SJCRH30 (cell line): ENCODE measurements at places on chromosomes 3 and 15.

DNA sequence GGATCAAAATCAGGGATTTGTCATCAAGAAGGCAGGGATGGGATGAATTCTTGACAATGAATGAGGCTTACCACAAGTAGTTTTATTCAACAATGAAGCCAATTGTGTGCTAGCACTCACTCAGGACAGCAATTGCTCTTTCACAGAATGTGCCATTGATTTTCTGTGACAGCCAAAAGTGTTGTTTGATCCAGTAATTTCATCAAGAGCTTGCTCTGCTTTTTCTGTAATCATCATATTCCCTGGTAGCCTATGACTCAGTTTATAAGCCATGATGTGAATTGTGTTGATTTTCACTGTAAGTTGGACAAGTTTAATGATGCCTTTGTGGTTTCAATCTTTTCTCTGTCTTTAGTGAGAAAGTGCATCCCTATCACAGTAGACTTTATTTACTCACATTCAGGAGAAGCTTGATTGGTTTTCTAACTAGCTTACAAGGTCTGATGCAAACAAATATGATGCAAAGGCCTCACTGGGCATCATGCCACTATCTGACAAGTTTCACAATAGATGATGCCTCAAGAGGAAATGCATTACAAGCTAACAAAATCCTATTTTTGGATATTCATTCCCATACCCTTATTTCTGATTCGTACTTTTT, 13.6 kb upstream of the CSRNP1 start:
- DNase-seq, result no peak

DNA sequence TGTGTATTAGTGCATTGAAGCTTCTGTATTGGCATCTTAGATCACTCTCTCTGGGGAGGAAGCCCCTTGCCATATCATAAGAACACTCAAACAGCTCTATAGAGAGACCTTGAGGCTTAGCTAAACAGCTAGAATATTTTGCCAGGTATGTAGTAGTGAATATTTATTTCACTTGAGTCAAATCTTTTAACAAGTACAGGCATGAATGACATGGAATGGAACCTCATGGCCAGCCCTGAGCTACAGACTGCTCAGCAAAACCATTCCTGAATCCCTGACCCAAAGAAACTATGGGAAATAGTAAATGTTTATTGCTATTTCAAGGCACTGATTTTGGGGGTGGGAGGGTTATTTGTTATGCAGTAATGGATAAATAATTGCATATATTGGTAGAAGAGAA, 604.8 kb downstream of the MECOM start:
- no peak for DNase-seq

GRCh38 chr15:98514034-98514622, 134.2 kb upstream of the IGF1R start:
- no peak for DNase-seq

DNA sequence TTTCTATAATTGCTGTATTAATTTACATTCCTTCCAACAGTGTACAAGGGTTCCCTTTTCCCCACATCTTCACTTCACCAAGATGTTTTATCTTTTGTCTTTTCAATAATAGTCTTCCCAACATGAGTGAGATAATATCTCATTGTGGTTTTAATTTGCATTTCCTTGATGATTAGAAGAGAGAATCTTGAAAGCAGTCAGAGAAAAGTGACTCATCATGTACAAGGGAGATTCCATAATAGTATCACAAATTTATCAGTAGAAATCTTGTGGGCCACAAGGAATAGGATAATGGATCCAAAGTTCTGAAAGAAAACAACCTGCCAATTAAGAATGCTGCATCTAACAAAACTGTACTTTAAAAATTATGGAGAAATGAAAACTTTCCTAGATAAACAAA, 189.3 kb downstream of the NECTIN3 start:
- no peak for DNase-seq

GRCh38 chr15:53884441-53884840, 93.8 kb upstream of the UNC13C start:
- DNase-seq, result no peak

GRCh38 chr3:63862804-63863149, 828 bp downstream of the THOC7 start:
- no peak for DNase-seq

- peak; percentile 26 for DNase-seq
Measured at GRCh38 chr3:37071921-37072320, 78.6 kb downstream of the MLH1 start.

DNA sequence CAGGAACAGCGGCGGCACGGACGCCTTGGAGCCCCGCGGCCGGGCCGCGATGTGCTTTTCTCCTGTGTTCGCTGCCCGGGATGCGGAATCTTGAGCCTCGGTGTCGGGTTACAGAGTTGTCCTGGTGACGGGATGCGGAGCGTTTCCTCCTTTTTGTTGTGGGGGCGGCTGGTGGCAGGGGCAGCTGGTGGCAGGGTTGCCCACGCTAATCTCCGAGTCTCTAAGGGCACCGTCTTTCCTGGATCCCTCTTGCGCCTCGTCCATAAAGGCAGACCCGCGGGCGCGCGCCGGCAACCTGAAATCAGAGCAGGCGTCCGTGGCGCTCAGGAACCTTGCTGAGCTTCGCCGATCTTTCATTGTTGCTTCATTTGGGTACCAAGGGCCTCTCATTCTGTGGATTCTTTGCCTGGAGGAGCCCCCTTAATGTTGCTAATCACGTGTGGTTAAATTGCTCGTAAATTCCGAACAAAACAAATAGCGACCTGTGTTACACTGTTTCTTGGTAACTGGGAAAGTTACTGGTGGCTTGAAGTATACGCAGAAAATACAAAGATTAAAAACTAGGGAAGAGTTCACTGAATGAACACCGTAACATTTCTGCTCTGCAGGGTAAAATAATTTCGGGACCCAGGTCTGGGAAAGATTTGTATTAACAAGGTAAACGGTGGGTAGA, 844 bp upstream of the PFN2 start:
- DNase-seq, result peak; percentile 84

DNA sequence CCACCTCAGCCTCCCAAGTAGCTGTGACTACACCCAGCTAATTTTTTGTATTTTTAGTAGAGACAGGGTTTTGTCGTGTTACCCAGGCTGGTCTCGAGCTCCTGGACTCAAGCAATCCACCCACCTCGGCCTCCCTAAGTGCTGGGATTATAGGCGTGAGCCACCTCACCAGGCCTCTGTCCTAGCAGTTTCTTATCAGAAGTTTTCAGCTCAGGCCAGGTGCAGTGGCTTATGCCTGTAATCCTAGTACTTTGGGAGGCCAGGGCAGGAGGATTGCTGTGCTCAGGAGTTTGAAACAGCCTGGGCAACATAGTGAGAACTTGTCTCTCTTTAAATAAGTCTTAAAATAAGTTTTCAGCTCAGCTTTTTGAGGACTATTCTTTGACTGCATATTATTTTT, 48.4 kb downstream of the SGO1 start:
- no peak for DNase-seq

- DNase-seq, result no peak
Measured at GRCh38 chr3:106745344-106746168, 631.7 kb upstream of the CCDC54 start.

GRCh38 chr15:58302832-58303231, 129.0 kb upstream of the LIPC start:
- DNase-seq, result no peak

DNA sequence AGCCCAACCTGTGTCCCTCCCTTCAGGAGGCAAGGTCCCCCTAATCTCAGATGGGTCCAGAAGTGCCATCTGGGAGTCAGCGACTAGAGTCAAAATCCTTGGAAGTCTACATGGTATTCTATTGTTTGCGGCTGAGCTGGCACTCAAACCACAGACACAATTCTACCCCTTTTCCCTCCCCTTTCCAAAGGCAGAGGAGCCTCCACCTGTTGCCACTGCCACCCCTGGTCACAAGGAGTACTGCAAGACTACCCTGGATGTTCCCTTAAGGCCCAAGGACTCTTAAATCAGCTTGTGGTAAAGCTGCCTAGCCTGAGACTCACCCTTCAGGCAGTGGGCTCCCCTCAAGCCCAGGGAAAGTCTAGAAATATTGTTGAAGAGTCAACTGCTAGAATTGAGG, 4.3 kb upstream of the OR5H6 start:
- DNase-seq, result peak; percentile 37

GRCh38 chr3:14154895-14155440, 23.4 kb downstream of the XPC start:
- DNase-seq, result no peak

- no peak for DNase-seq
Measured at GRCh38 chr3:66405701-66406091, 95.1 kb downstream of the LRIG1 start.

DNA sequence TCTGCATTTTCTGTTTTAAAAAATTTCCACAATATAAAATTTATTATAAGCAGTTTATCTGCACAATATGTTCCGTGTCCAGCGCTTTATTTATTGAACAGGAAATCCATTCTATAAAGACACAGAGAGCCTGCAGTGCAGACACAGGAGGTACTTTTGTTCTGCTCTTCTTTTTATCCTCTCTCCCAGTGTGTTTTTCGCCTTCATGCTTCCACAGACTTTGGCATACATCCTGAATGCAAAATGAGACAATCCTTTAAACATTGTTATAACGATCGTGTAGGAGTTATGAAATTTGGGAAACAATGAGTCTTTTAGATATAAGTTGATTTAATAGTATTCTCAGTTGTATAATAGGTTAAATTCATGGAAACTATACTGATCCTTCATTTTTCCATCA, 749.2 kb downstream of the NAALADL2 start:
- no peak for DNase-seq

GRCh38 chr15:49331951-49332350, 91.1 kb upstream of the FGF7 start:
- DNase-seq, result no peak

DNA sequence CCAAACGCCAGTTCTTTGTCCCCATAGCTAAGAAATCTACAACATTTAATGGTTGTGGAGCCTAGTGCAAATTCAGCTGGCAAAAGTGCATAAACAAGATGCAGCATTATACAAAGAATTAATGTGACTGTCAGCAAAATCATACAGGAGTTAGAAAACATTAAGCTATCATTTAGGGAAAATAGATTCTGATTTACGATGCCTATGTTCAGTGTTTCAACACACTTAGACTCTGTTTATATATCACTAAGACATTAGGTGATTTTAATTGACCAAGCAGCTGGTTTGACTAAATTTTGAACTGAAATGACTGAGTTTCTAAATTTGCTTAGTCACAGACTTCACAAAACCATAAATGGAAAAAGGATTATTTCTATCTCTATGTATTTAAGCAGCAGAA, 1076.8 kb downstream of the TBL1XR1 start:
- no peak for DNase-seq

DNA sequence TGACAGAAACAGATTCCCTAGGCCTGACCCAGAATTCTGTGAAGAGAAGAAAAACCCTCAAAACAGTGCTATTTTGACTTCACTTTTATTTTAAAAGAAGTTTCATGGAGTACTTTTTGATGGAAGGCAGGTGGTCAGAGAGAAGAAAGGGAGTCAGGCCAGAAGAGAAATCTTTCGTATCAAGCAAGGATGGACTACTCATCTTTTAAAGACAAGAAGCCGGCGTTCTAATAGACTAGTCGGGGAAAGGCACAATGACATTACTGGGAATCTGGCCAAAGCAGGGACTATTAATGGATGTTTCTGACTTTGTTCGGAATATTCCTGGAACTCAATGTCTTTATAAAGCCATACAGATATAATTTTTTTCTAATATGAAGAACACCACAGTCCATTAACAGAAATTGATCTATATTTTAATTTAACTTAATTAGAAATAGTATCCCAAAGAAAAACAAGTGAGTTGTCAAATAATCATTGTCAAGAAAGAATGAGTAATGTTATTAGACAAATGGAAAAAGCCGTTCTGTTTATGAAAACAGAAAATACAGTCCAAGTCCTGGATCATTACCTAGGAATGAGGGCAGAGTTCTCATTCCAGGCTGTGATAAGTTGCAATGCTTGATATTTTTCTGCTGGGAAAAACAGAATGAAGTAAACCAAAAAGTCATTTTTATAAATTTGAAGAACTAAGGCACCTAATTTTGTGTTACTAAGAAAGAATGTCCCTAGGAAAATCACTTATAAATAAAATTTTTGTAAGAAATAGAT, 23.7 kb upstream of the PCOLCE2 start:
- no peak for DNase-seq

GRCh38 chr15:37806808-37807207, 127.6 kb upstream of the TMCO5A start:
- no peak for DNase-seq

DNA sequence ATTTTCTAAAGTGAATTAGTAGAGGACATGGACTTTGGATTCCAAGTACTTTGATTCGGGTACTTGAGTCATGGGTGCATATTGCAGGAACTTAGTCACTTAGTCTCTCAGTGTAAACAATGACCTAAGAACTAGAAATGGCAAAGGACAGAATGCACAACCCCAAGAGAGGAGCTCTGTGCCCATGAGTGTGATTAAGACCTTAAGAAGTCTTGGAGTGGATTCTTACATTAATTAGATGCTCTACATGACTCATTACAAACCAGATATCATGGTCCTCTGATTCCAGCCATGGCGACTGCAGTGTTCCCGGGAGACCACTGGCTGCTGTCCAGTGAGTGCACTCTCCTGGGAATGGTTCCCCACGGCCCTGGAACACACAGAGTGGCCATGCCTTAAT, 251.5 kb downstream of the GABRG3 start:
- no peak for DNase-seq

GRCh38 chr3:176776622-176777175, 420.6 kb downstream of the TBL1XR1 start:
- DNase-seq, result peak; percentile 36

GRCh38 chr3:114746502-114746901, 400.6 kb downstream of the ZBTB20 start:
- DNase-seq, result no peak

DNA sequence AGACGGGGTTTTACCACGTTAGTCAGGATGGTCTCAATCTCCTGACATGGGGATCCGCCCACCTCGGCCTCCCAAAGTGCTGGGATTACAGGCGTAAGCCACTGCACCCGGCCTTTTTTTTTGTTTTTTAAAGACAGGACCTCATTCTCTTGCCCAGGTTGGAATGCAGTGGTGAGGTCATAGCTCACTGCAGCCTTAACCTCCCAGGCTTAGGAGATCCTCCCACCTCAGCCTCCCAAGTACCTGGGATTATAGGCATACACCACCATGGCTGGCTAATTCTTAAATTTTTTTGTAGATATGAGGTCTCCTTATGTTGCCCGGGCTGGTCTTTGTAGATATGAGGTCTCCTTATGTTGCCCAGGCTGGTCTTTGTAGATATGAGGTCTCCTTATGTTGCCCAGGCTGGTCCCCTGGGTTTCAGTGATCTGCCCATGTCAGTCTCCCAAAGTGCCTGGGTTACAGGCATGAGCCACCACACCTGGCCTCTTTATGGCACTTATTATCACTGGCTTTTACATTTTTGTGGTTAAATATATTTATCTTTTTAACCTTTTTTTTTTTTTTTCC, 82.3 kb upstream of the RNU6-1 start:
- DNase-seq, result no peak

DNA sequence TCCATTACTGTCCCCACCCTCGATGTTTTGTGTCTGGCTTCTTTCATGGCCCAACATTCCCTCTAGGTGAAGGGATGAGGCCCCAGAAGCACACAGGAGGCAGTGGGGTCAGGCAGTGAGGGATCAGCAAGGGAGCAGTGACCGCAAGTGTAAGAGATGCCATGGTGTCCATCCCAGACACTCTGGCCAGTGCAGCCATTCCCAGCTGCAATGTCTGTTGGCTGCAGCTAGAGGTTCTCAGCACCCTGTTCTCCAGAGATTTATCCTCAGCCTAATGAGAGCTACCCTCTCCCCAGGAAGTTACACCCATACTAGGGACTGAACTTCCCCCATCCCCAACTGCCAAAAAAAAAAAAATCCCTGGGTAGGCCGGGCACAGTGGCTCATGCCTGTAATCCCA, 40.2 kb downstream of the TRANK1 start:
- DNase-seq, result no peak
